T1000 (cell line): ENCODE measurements at places on chromosomes 5 and 9.

GRCh38 chr5:154756868-154757813, 2.0 kb downstream of the LARP1 start:
- DNase-seq: no peak

DNA sequence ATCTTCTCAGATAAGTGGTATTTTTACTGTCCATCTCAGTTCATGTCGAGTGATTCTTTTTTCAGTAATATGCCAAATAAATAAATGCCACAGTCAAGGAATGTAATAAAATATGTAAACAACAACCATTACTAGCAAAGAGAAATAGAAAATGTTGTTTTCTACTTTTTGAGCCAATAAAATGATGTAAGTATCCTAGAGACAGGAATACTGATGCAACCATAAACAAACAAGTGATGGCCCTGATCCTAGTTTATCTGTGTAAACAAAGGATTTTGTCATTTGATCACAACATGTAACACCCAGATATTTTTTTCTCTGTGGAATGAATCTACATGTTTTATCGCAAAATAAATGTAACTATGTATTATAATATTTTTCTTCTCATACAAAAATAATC, 1852.8 kb downstream of the EFNA5 start:
- DNase-seq: no peak

DNA sequence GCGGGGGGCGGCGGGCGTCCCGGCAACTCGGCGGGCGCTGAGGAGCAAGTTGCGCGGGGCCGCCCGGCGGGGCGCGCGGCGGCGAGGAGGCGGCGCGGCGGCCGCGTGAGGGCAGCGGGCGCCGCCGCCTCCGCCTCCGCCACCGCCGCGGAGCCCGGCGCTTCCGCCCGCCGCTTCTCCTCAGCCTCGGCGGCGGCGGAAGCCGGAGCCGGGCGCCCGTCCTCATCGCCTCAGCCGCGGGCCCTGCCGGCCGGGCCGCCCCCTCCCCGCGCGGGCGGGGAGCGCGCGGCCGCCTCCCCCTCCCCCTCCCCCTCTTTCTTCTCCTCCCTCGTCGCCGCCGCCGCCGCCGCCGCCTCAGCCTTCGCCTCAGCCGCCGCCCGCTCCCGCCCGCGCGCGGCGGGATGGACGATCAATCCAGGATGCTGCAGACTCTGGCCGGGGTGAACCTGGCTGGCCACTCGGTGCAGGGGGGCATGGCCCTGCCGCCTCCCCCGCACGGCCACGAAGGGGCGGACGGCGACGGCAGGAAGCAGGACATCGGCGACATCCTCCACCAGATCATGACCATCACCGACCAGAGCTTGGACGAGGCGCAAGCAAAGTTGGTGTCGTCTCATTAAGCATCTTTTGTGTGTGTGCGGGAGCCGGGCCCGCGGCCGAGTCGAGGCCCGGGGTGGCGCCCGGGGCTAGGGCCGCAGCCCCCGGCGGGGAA, at the start of gene PBX3:
TSS of gene PBX3 (plus strand) at position 321 of the 712 bp plus-strand sequence.
- DNase-seq: peak; percentile 17

DNA sequence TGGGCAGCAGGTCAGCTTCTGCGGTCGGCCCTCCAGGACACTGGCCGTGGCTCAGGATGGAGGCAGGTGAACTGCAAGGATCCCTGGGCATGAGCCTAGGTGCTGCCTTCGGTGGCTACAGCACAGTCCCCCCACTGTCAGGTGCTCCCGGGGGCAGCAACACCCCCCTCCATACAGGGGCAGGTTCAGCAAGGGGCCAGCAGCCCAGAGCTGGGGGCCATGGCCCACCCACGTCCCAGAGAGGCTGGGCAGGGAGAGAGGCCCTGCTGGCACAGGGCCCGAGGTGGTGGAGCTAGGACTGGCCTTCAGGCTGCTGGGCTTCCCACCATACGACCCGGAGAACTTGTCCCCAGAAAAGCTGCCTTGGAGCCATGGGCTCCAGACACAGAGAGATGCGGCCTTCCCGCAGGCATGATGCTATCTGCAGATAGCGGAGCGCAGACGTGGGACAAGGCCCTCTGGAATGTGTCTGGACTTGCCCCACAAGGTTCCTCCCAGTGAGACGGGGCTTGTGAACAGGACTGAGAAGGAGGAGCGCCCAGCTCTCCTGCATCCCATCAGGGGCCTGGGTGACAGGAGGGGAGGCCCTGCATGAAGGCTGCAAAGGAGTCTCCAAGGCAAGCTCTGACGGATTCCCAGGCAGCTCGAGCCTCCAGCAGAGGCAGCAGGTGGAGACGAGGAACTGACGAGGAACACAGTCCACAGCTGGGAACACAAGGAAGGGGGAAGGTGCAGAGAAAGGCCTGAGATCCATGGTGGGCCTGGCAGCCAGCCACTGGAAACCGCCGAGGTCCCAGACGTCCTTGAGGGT, 111.1 kb downstream of the VAV2 start:
- no peak for DNase-seq

- no peak for DNase-seq
These were observed 6.9 kb upstream of the GSN start for GRCh38 chr9:121261107-121261460.

DNA sequence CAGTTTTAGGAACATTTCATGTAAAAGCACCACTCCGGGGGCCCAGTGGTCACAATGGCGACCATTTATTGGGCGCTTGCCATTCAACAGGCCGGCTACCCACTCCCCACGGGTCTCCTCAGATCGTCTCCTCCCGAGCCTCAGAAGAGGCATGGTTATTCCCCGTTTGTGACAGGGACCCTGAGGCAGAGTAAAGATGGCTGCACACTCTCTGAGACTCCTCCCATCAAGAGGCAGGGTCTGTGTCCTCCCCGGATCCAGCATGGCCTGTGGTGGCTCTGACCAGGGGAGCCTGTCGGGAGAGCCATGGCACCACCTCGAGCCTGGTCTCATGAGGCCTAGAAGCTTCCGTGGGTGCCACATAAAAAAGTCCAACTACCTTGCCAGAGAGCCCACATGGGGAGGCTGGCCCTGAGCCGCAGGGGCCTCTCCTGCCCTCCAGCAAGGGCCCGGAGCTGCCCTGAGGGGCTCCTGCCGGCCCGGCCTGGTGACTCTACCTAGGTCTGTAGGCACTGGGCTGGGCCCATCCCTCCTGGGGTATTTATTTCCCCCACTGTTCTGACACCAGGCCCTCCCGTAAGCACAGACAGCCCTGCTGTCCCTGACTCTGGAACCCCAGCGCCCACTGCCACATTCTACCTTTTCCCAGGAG, 90.8 kb downstream of the VAV2 start:
- no peak for DNase-seq

DNA sequence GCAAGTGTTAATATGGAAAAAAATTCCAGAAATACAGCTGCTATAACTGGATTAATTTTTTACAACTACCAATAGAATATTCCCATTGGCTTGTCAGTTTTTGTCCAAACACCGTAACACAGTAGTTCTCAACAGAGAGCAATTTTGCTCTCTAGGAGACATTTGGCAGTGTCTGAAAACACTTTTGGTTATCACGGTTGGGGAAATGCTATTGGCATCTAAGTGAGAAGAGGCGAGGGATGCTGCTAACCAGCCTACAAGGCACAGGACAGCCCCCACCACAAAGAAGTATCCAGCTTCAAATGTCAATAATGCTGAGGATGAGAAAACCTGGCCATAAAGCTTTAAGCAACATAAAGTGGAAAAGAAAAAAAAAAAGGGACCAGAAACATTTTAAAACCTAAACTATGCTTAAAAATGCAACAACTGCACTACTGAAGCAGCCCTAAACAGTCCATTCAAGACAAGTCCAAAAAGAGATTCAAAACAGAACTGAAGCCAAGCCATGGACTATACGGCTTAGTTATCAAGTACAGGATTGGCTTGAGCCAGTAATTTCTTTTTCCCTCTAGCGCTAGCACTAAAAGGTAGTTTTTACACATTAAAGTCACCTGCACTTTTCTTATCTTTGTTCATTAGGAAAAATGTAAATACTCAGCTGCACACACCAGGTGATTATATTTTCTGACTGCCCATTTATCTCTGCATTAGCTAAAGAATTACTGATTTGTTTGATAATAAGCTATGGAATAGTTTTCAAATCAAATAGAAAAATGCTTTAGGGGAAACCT, 83.9 kb downstream of the NR3C1 start:
- DNase-seq: no peak

GRCh38 chr9:133995012-133995896, 3.1 kb upstream of the VAV2 start:
- no peak for DNase-seq

GRCh38 chr5:18745042-18745987, 1111.1 kb downstream of the TAF11L14 start:
- no peak for DNase-seq

DNA sequence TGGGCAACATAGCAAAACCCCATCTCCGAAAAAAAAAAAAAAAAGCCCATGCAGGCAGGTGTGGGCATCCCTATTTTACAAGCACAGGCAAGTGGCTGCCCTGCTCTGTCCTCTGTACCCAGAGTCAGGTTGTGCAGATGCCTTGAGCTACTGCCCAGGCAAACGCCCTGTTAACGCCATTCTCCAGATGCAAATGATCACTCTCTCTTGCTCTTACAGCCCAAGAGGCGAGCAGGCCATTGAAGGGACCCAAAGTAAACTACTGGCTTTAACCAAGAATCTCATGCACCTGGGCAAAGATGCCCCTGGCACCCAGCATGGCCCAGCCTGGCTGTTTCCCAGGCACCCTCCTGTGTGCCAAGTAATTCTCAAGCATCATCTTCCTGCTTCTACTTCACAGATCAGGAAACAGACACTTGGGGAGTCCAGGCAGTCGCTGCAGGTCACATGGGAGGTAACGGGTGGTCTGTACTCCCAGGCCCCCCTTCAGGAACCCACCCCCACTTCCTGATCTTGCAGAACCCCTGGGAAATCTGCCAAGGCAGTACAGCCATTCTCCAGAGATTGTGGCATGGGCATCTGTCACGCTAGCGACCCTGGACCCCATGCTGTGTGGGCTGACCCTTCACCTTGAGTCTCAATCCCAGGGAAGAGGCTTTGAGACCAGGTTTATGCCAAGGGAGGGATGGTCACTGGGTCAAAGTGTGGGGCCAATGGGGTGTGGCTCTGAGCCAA, 14.2 kb downstream of the EEIG1 start:
- DNase-seq: no peak

- no peak for DNase-seq
These were observed 506.9 kb downstream of the TLE1 start for GRCh38 chr9:81182431-81182830.

GRCh38 chr5:160492565-160492964, 70.9 kb downstream of the PTTG1 start:
- no peak for DNase-seq

DNA sequence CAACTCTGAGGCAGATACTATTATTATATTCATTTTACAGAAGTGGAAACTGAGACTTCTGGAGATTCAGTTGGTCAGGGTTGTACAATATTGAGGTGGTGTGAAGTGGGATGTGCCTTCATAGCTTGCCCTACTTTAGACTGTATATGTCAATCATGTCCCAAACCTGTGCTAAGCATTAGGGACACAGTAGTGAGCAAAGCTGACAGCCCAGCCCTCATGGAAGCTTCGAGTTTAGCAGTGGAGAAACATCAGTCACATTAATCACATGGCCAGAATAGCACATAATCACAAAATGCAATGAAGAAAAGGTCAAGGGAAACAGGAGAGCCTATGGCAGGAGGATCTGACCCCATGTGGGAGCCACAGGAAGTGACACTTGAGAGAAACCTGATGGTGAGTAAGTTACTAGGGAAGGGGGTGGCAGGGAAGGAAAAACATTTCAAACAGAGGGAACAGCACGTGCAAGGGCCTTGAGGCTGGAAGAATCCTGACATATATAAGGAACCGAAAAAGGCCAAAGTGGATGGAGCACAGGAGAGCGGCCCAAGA, 20.5 kb upstream of the RALGPS1 start:
- DNase-seq: no peak

DNA sequence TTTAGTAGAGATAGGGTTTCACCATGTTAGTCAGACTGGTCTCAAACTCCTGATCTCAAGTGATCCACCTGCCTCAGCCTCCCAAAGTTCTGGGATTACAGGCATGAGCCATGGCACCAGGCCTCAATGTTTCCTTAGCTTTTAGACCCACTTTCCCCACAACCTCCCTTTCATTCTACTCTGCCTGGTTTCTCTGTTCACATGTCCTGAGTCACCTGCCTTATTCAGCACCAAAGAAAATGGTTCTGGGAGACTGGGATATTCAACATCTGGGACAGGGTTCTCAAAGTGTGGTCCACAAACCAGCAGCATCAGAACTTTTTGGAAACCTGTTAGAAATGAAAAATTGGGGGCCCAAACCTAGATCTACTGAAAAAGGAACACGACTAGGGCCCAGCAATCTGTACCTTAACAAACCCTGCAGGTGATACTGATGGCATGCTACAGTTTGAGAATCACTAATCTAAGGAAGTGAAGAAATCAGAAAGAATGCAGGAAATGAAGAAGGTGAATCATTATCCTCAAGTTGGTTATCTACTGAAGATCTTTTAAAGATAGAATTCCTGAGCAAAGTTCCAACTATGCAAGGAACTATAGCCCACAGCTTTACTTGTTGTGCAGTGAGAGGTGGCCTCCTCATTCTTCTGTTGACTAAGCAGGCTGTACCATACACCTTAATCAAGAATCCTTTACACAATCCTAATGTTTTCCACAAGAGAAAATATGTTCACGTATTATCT, 51.8 kb upstream of the CTNNAL1 start:
- DNase-seq: no peak

DNA sequence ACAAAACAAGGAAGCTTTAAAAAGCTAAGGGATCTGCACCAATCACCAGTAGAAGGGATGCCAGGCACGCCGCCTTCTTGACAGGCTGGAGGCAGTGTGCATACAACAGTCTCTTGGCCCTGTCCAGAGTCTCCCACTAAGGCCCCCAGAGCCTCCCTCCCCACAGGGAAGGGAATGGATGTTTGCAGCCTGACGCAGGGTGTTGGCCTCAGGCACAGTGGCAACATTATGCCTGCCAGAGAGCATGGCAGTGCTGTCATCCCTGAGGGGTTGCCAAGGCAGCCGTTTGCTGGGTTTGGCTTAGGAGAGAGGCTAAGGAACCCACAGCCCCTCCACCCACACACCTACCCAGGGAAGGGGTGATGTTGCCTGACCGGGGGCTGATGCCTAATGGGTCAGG, 4.8 kb downstream of the HBEGF start:
- peak; percentile 28 for DNase-seq

DNA sequence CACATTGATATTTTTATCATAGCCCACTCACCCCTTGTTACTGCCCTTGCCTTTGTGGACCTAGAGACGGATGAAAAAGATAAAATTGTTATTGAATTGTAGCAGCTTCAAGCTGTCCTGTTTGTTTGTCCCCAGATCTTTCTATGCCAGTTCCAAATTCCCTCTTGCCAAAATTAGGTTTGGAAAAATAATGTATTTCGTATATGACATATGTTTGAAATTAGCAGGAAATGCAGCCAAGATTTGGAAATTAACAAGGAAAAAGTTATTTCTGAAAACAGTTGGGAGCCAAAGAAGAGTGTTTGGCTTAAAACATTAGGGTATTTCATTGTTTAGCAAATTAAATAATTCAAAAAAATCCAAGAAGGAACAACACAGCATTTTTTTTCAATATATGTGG, 33.5 kb downstream of the SPATA31D1 start:
- DNase-seq: no peak
